ENCODE measurements at places on chromosomes 7 and 10.

DNA sequence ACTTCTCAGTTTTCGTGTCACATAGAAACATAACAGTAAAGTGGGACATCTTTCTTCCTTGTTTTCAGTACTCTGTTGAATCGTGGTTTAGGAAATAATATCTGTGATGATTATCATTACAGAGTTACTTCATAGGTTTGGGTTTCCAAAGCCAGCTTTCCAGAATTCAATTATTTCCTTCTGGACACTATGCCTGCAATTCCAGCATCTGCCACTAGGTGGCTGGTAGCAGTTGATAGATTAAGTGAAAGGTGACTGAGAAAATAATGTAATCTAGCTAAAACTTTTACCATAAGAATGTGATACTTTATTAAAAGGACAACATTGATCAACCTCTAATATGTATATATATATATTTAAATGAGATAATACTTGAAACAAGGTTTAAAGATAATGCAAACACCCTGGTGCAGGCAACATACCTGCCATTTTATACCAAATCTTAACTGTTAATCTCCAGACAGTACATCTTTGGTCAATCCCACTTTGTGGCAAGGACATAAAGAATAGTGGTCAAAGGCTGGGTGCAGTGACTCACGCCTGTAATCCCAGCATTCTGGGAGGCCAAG, 102.6 kb downstream of the SH3PXD2A start:
- DNase-seq: no peak

DNA sequence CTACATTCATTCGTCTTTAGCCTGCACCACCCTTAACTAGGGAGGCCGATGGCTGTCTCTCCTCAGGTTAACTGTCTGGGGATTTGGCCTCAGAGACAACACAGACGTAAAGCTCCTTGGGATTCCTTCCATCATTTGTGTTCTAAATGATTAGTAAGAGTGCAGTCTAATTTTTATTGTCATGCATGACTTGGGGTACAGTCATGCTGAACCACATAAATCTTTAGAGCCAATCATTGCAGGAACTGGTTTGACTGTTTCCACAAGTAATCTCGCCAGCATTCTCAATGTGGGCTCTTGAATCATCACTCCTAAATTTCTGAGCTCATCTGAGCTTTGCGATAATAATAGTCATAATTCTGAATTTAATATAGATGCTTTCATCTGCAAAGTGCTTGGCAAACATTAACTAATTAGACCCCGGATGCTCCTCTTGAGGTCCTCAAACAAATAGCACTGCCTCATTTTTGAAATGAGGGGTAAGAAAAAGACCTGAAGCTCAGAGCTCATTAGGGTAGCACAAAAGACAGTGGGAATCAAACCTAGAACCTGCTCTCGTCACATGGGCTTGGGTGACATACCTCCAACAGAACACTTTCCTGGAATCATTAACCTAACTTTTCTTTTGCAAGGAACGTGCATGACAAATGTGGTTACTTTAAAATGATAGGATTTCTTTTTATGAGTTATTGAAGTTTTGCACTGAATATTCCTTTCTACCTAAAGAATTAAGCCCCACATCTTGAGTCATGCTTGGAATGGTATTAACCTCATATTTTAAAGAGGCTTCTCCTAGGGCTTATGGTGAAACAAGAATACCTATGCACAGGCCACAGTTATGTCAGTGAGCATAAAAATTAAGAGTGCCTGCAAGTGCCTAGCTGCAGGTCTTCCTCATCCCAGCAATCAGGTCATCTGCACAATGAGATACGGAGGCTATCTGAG, 118.9 kb upstream of the NRP1 start:
- DNase-seq: no peak

DNA sequence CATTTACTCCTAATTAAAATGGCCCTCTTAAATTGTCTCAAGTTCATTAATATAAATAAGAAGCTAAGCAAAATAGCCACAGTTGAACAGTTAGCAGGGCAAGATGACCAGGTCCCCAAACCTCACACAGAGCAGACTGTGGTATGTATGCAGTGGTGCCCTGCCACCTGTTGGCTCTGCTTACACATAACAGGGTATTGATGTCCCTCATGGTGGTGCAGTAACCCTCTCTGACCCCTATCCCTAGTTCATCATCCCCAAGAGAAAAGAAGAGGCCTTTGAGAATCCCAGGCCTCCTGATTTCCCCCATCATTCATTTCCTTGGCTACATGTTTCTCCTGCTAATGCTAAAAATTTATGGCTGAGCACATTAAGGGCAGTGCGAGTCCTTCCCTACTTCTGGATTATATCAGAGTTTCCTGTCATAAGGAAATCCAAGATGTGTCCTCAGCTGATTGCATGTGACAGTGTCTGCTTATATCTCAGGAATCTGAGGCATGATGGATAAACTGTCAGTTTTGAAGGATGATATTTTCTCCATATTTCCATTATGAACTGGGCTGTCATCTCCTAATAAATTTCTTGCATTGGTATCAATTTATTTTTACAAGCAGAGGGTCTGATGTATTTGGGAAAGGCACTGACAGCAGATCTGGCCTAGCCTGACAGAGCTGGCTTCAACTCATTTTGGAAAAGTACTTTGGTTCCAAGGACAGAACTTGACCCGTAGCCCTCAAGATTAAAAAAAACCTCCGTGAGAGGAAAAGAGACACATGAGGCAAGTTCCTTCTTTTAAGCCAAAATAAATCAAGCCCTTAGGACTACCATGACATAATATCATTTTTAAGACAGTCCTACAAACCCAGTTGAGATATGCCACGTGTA, 880.6 kb downstream of the LRMDA start:
- peak; percentile 84 for DNase-seq

DNA sequence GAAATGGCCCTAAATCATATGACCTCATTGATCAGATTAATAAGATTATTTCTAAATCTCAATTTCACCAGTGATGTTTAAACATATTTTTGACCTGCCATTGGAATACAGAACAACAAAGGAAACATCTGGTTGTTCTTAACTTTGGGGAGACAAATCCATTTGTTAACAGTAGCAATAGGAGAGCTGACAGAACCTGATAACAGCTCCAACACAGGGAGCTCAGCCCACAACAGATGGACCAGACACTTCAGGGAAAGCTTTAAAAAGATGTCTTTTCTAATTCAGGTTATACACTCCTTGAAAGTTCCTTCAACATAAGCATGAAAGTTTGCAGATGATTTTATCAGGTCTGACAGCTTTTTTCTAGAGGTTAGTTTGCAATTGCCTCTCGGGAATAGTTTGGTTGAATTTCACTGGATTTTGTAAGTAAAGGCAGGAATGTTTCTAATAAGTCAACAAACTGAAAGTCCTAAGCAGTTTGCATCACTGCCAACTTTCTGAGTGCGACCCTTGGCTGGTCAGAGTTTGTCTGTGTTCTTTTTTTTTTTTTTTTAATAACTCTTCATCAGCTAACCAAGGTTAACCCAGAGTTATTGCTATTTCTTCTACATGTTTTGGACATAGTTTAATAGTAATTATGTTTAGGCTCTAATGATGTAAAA, 6.5 kb upstream of the MET start:
- DNase-seq: no peak

GRCh38 chr7:35232994-35233393, 20.9 kb downstream of the TBX20 start:
- no peak for DNase-seq

GRCh38 chr10:103188853-103189252, 4.2 kb downstream of the NT5C2 start:
- no peak for DNase-seq

DNA sequence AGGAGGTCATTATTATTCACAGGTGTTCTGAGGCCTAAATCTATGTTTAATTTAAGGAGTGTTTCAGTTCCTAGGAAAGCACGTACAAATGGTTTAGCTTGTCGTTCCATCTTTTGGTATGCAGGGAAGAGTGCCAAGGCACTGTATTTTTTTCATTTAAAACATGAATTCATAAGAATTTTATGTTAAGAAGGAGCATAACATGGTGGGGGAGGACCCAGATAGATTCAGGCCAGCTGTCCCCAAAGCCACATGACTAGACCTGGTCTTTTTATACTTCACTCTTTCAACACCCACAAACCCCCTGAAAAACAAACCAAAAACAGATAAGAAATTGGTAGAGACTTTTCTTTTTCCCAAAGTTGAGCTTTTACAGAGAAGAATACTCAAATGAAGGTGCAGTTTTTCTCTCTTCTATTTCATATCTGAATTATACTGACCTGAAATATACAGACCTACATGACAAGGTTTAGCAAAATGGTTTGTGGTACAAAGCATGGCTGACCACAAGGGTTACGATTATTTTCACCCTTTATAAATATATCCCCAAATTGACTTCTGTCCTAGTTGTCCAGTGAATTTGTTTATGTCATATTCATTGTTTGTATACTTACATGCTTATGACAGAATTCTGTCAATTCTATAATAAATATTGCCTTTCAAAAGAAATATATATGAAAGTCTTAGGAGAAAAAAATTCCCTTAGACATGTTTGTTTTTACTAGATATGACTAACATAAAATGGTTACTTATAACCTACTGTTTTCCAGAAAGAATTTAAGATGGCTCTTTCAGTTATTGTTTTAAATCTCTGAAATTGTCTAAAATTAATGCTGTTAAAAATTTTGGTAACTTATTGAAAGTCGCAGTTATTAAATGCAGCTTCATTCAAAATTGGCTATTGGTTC, 71.3 kb downstream of the AP3M1 start:
- DNase-seq: no peak

- DNase-seq: no peak
These were observed 83.8 kb upstream of the TMEM168 start for GRCh38 chr7:112873831-112874553.

DNA sequence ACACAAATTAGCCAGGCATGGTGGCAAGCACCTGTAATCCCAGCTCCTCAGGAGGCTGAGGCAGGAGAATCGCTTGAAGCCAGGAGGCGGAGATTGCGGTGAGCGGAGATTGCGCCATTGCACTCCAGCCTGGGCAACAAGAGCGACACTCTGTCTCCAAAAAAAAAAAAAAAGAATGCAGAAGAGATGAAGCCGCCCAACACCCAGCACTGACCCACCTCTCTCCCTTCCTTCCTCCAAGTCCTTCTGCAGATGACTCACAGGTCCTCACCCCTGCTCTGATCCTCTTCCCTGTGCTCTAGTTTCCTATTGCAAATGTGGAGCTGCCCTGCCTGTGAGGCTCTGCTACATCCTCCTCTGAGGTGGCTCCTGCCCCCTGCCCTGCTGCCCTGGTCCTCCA, 22.0 kb upstream of the OPALIN start:
- no peak for DNase-seq

DNA sequence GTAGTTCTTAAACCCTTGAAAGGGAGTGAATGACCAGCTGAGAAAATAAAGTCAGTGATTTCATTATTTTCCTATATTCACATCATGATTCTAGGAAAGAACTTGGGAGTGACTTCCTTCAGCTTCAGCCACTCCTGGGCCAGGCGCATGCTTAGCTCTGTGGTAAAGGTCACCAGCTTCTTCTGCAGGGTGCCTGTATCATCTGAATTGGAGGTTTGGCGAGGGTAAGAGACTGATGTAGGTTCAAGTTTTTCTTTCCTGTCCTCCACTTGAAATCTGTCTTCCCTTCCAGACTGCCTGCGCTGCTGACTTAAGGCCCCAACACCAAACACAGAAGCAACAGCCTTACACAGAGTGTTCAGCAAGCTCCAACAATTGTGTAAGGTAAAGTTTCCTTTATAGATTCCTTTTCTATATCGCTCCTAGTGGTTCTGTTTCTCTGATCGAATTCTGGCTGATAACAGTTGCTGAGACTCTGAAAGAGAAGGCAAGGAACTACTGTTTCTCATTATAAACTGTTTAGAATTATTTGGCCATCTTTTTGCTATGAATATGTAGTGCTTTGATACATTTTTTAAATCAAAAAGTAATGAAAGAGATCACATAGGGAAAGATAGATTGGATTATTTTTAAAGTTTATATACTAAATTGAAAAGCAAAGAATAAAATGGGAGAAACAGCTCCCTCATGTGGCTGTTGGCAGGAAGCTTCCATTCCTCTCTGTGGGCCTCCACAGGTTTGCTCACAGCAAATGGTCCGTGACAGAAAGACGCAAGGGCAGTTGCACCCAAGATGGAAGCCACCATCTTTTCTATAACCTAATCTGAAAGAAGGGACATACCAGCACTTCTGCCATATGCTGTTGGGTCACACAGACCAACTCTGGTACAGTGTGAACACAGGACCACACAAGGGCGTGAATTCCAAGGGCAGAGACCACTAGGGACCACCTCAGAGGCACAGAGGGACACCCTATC, 14.0 kb downstream of the GATAD1 start:
- peak; percentile 62 for DNase-seq

GRCh38 chr7:150317748-150318444, 5.3 kb upstream of the LRRC61 start:
- DNase-seq: no peak

DNA sequence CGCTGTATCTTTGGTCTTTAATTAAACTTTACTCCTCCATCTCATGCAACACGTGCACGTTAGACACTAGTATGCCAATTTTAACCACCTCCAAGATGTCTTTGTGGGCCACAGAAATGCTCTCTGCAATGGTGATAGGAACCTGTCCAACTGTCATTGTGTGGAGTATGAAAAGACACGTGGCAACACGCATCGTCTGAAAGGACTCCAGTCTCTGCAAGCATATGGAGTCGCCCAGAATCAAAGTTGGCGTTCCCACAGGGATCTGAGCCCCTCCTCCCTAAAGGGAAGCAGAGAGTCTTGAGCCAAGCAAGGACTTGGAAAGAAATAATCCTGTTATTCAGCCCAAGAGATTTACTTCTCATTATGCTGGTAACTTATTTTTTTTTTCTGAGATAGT, 301.1 kb downstream of the CALN1 start:
- no peak for DNase-seq

GRCh38 chr10:5583525-5584175, 58.9 kb downstream of the CALML3 start:
- peak; percentile 92 for DNase-seq

- no peak for DNase-seq
These were observed 97.4 kb downstream of the SVOPL start for GRCh38 chr7:138603549-138604318.

- peak; percentile 47 for DNase-seq
These were observed 28.9 kb downstream of the MAT1A start for GRCh38 chr10:80260295-80261243.

Measured in mesendoderm (in vitro differentiated cells).